GDM1 (cell line): ENCODE measurements at places on chromosomes 11 and 22.

DNA sequence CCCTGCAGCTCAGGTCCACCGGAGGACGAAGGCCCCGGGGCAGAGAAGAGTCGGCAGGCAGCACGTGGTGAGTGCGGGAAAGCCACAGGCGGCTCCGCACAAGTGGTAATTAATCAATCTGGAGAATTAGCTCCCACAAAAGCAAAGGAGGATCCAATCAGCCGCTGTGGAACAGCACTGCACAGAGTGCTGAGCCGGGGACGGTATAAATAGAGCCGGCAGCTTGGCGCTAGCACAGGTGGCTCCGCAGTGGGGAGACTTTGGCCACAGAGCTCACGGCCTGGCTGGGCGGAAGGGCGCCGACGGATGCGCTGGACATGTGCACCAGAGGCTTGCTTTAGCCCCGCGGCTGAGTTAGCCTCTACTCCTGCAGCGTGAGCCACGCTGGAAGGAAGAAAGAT lies 48.9 kb downstream of the IGSF9B start:
- DNase-seq: no peak

DNA sequence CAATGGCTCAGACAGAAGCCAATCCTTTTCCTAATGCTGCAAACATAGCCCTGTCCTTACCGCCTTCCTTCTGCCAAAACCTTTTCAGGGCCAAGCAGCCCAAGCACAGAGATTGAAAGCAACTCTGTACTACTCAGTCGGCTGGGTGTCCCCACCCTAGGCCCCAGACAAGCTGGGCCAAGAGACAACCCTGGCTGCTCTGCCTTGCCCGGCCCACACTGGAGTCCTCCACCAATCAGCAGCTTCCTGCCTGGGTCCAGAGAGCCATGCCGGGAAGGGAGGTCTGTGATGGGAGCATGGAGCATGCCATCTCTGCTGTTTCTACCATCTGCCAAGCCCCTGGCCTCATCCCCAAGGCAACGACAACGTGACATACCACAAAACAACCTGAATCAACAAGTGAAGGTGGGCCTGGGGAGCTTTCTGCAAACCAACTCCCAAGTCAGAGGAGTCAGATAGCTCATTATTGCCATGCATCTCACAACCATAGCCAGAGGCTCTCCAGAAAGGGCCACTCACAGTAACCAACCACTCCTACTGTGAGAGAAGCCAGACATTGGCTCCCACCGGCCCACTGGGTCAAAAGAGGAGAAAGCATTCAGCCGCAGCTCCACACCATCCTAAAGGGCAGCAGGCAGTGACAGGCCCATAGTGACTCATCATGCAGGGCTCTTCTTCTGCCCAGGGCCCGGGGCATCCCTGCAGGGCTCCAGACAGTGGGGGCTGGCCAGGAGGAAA lies 18.2 kb downstream of the PATZ1 start:
- no peak for DNase-seq

DNA sequence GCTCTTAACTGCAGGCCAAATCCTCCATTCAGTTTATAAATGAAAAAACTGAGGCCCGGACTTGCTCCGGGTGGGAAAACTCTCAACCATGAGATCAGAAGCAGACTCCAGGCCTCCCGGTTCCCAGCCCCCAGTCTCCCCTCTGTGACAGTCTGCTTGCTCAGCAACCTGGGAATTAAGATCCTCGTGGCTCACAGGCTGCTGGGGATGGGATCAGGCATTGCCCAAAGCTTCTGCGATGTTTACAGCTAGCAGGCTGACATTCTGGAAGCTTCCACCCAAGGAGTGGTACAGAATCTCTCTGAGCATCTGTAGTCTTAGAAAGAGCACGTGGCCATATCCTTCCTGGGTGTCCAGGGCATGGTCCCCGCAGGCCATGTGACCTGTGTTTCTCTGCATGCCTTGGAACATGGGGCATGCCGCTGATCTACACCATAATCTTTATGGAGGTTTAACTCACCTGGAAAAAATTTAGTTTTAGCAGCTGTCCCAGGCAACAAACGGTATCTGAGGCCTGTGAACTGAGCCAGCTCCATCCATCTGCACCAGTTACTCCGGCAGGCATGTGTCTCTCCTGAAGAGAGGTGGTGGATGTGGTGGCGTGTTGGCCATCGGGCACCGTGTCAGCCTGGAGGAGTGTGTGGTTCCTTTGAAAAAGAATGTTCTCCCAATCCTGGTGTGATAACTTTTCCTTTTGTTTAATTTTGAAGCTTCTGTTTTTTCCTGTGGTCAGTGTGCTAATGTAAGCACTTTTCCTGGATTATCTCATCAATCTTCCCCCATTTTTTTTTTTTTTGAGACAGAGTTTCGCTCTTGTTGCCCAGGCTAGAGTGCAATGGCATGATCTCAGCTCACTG lies 7.9 kb downstream of the FBLN1 start:
- no peak for DNase-seq

DNA sequence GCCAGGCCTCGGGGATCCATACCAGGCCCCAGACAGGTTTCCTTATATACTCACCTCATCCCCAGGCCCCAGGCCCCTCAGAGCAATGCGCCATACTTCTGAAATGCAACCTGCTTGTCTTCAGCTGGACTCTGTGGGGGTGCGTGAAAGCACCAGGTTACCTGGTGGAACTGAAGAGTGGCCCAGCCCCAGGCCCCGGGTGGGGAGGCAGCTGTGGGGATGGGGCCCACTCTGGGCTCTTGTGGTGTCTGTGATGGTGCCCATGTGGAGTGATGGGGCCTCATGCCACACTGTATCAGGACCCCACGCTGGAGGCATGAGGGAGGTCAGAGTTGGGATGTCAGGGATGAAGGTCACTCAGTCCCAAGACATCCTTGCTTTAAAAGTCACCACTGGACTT lies 999.0 kb downstream of the BRD1 start:
- DNase-seq: no peak

GRCh38 chr11:124800226-124800929 lies at the start of gene MSANTD2:
TSS of gene MSANTD2 (minus strand) at chr11:124800406. CDS start at chr11:124800380, 26 bp downstream.
- DNase-seq: peak; percentile 57

DNA sequence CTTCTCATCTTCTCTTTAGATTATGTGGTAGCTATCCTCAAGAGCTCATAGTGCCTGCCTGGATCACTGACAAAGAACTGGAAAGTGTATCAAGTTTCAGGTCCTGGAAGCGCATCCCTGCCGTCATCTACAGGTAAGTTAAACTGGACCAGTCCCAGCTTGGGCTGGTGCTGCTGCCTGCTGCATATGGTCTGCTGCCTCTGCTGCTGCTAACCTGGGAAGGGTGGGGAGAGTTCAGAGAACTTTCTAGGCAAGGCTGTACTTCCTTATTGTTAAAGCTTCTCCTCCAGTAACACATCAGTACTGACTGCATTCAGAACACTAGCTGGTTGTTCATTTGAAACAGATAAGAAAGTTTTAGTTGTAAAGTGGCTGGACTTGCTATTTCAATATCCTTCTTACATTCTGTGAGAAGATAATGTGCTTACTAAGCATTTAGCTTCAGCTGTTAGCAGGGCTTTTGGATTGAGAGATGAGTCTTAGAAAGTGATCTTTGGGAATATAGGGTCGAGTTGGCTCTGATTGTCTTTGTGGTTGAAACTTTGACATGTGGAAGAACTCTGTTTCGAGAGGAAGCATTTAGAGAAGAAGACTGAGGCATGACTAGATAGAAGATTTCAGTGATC lies 77.3 kb upstream of the HORMAD2 start:
- no peak for DNase-seq

DNA sequence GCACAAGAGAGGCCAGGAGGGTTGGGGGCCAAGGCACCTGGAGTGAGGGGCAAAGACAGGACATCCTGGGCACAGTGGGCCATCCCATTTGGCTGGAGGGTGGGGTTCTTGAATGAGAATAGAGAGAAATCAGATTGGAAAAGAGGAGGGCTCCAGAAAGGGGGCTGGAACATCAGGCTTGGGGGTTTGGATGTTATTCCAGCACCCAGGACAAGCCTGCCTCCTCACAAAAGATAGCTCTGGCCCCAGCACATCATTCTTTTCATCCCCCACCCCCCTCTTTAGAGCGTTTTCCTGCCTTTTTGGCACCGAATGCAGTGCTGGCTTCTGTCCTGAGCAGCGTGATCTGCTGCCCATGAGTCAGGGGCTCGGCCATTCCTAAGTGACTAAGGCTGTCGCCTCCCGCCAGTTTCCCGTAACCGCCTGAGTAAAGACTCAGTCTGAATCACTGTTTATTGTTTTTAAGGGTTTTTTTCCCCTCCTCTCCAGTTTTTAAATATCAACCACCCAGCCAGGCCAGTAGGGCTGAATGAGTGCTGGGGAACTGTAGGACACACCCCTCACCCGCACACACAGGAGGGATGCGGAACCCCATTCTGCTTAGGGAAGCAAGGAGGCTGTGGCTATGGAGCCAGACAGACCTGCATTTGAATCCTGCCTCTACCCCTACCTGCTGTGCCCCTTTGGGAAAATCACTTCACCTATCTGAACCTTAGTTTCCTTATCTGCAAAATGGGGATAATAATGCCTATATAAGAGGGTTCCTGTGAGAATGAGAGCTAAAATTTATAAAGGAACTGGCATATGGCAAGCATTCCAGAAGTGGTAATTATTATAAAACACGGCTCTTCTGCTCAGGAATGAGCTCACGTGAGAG lies 32.4 kb upstream of the NAV2 start:
- DNase-seq: no peak

GRCh38 chr11:83070044-83070701 lies 1.5 kb downstream of the RAB30 start:
- no peak for DNase-seq

GRCh38 chr11:13944016-13944415 lies 18.5 kb upstream of the SPON1 start:
- no peak for DNase-seq

DNA sequence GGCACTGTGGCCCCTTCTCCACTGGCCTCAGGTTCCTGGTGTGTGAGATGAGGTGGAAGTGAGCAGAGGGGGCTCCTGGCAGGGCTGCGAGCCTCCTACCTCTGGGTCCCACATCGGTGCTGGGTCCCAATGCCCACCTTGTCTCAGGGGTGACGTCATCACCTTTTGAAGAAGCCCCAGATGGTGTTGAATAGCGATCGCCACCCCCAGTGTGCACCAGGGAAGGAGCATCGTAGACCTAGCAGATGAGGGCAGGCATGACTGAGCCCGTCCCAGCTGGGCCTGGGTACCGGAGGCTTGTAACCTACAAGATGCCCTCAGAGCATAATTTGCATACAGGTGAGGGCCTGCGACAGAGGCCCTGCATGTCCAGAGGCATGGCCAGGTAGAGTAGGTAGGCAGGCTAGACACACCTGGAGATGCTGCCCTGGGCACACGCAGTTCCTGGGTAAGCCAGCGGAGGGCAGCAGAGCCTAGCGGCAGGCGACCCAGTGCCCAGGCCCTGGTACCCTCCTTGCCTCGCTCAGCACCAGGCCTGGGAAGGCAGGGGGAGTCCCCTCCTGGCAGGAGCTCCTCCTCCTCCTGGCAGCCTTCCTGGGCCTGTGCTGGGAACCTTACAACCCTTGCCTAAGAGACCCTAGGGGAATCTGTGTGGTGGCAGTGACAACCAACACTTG lies 52.5 kb downstream of the TPCN2 start:
- peak; percentile 52 for DNase-seq
